ENCODE measurements at places on chromosomes 3 and 15. TPM values are rescaled to one million over a fixed set of nuclear protein-coding genes. Genes with fewer than 3 reads are reported as not detected.

Gene ANKRD63
- not detected for total RNA-seq

Gene CPA3
- not detected for total RNA-seq

Gene TUSC7
- total RNA-seq, result not detected

Gene GNAT1
- 0.91 TPM for total RNA-seq

Gene GHRL
- 45.8 TPM for total RNA-seq

Gene CATSPER2
- 7.7 TPM for total RNA-seq

Gene FEZF2
- not detected for total RNA-seq

Gene PRR23B
- total RNA-seq, result not detected

DNA sequence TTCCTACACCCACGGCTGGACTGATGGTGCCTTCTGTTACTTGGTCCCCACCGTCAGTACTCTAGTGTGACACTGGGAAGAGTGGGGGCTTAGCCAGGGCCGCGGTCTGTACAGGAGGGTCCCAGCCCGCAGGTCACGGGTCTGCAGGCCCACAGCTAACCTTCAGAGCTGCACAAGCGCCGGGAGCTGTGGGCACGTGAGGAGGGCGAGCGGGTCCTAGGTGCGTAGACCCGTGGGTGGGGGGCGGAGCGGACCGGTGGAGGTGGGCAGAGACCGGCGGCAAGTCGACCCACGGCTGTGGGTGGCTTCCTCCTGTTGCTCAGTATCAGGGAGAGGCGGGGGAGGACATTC is 1.2 kb downstream of the TNFAIP8L3 start:
- no peak for DNase-seq

DNA sequence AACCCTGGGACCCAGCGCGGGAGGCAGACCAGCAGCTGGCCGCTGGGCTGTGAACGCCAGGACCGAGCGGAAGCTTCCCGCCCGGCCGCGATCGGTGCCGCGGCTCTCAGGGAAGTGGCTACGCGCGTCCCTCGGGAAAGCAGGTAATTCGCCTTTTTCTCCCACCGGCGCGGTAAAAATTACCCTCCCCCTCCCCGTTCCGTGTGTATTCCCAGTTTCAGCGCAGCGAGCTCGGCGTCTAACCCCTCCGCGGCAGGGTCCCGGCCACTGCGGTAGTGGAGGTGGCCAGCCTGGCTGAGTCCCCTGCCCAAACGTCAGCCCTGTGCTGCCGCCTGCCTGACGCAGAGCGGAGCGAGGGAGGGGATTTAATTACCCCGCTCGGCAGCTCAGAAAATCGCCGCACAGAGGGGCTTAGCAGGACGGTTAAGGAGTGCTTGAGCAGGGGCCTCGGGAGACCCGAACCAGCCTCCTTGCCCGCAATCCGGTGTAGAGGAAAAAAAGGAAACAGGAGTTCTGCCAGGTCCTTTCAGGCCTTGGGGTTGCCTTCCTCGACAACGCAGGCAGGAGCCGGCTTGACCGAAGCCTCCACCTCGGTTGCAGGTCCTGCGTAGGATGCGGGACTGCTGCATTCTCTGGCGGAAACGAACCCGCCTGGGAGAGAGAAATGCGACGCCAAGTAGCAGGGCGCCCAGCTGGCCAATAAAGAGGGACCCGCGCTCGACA is 2.9 kb downstream of the GATA2 start:
- no peak for DNase-seq

DNA sequence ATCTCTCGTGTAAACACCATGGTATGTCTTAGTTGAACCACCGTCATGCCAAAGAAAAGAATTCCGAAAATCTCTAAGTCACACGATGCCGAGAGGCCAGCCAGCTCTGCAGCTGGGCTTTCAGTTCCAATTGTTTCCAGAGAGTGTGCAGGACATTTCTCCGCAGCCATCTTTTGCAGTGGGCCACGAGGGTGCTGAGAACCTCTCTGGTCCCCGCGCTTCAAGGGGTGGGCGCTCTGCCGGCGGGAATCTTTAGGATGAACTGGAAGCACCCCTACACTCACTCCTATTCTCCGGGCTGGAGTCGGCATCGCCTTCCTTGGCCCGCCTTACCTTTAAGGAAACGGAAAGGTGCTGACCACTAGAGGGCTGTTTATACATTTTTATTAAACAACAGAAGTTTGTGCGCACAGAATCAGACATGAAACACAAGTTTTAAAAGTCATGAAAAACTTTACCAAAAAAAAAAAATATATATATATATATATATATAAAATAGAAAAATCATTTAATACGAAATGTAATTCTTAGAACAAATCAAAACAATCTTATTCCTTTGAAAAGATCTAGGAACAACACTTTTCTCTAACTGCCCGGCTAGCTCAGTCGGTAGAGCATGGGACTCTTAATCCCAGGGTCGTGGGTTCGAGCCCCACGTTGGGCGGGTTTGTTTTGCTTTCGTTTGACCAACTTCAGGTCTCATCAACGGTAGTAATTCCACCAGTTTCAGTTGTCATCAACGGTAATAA is 12.5 kb upstream of the MORF4L1 start:
- DNase-seq, result peak; percentile 59

DNA sequence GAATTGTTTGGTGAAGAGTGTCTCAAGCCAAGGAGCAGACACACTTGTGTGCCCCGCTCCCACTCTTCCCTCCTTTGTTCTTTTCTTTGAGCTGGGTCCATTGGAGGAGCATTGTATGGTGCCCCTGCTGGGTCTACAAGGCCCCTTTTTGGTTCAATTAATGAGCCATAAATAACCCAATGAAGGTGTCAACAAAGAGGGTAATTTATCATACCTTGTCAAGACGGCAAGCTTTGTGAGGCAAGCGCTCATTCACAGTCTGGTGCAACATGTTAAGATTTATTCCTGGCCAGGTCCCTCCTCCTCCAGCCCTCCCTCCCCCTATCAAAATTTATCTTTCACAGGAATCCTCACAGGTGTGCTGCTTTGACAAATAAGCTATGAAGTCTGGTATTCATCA is 300.1 kb downstream of the RORA start:
- no peak for DNase-seq

GRCh38 chr3:151468284-151468917 is 7.5 kb upstream of the IGSF10 start:
- DNase-seq, result peak; percentile 28

- DNase-seq, result no peak
These were observed 204.9 kb downstream of the STAG1 start for GRCh38 chr3:136547293-136547692.

GRCh38 chr3:20230954-20231353 is 44.9 kb upstream of the SGO1 start:
- no peak for DNase-seq

DNA sequence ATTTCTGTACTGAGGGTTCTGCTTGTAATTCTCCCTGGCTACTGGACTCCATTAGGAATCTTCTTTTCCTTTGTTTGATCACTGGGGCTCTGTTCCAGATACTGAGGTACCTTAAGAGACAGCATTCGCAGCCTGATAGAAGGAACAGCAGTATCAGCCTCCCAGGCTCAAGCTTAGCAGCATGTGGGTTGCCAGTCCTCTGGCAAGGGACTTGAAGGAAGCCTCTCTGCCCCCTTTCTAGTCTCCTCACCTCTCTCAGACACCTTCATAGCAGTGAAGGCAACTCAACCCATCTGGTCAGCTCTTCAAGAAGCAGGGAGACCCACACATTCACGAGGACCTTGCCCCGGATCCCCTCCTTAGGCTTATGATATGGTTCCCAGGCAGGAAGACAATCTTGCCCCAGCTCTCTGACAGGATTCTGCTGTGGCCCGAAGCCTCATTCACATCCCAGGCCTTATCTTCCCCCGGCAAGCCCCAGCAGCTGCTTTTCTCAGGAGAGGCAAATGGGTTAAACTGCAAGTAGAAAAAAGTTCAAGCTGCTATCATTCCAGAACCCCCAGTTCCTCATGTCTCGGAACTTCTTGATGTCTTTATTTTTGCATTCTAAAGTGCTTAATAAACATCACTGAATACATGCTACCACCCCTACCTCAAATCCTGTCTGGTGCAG is 153.1 kb downstream of the LIPC start:
- no peak for DNase-seq

DNA sequence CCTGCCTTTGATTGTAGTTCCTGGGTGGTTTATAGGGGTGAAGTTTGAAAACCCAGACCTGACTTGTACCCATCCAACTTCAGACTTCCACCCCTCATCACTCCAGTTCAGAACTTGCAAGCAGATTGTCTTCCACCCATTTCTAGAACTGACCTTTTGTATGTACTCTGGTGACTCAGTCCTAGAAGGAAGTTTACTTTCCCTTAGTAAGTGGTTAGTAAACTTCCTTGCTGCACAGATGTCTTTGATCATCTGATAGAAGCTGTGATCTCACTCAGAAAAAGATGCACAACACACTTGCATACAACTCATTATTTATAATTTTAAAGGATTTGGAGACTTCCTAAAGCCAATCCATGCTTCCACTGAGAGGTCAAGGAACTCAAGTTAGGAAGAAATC is 368.0 kb downstream of the MFSD1 start:
- DNase-seq, result no peak

DNA sequence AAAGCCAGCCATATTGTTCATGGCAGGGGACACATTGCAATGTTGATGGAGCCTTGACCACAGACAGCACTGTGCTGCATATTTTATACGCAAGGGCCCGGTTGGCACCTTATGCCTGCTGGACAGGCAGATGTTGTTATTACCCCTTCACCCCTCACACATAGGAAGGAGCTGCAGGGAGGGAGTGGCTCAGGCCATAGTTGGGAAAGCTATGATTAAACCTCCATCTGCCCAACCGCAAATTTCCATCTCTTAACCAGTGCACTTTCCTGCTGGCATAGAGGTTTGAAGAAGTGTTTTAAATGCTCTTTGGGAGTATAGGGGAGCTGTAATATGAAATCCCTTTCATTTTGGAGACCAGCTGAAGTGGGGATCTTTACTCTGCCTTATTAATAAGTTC is 224.7 kb downstream of the CACNA2D3 start:
- no peak for DNase-seq

- no peak for DNase-seq
These were observed 59.7 kb upstream of the CCDC50 start for GRCh38 chr3:191269289-191270085.

DNA sequence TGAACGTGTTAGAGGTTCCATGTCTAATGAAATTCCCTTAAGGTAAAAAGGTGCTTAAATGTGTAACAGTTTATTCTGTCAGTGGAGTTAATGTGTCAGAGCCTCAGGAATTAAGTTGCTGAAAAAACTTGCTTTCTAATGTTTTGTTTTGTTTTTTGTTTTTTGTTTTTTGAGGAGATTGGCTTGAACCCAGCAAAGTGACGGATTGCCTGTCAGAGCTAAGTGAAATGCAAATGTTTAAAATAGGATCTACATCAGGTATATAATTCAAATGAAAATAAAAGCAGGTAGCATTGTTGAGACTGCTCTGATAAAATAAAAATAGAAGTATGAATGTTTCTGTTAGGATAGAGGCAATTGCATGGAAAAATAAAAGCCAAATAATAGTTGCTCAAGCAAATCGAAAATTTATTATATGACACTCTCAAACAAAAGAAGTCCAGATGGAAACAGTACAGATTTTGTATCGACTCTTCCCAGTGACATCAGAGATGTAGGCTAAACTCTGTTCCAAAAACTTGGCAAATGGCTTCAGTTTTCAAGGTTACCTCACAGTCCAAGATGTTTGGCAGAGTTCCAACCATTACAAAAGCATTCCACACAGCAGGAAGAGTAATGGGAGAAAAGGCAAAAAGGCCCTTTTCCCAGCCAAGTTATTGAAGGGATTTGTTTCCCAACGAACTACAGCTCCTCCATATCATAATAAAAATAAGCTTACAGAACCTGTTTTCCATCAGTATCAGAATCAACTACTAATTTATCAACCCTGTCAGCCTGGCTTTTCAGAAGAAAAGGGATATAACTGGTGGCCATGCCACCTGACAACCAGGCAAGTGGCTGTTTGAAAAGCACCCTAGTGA is 291.0 kb downstream of the TBL1XR1 start:
- no peak for DNase-seq

- DNase-seq, result no peak
These were observed 67.6 kb downstream of the SSUH2 start for GRCh38 chr3:8576841-8577571.

DNA sequence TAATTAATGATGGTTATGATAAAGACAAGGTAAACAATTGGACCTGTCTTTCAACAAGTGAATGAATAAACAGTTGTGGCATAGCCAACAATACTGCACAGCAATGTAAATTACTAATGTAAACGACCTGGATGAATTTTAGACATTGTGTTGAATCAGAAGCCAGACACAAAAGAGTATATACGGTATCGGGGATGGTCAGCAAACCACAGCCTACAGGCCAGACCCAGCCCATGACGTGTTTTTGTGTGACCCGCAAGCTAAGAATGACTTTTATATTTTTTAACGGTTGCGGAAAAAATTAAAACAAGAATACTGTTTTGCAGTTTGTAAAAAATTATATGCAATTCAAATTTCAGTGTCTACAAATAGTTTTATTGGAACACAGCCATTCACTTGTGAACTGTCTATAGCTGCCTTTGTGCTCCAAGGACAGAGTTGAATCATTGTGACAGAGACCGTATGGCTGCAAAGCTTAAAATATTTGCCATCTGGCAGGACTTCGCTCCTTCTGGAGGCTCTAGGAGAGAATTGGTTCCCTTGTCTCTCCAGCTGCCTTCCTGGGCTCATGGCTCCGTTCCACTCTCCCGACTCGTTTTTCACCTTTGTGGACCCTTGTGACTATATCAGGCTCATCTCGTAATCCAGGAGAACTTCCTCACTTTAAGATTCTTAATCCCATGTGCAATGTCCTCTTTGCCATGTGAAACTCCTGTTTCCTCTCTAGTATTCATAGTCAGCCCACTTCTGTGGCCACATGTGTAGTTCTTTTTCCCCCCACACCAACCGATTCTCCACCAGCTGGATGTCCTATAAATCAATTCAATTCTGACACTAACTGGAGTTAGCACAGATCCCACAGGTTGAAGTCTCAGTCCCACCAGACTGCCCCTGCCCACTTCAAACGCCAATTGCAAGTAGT is 72.7 kb downstream of the CMTM8 start:
- DNase-seq, result no peak

DNA sequence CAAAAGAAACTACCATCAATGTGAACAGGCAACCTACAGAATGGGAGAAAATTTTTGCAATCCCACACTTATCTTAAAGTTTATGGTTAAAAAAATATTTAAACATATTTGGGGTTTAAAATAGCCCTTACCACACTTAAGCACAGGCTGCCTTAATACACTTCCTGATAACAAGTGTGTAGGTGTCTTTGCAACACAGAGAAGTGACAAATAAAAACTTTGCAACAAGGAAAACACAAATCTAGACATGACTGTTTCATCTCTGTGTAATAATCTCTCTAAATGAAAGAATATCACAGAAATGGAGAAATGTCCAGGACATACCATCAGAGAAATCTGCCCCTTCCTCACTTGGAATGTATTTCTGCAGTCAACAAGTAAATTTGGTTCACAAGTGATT is 464.1 kb upstream of the ARHGEF26 start:
- no peak for DNase-seq

DNA sequence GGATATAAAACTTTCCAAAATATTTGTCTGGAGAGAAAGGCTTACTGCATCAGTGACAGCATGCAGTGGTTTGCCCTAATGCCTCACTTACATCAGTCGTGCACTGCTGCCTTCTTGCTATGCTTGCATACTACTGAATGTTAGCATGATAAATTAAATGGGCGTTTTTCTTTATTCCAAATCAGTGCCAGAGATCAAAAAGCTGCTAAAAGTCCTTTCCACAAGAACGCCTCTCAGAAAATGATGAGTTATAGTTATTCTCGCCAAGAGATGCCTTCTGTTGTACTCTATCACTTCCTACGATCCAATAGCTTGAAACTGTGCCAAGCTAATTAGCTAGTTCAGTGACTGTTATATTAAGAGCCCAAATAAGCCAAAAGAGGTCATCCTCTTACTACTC is 345.8 kb upstream of the ROBO2 start:
- DNase-seq, result no peak
